Lower leg skin (tissue), 4 donors: ENCODE measurements at places on chromosomes 1 and 21. TPM values are rescaled to one million over a fixed set of nuclear protein-coding genes. Genes with fewer than 3 reads are reported as not detected.

Gene DPT
- total RNA-seq: 31.8 TPM

DNA sequence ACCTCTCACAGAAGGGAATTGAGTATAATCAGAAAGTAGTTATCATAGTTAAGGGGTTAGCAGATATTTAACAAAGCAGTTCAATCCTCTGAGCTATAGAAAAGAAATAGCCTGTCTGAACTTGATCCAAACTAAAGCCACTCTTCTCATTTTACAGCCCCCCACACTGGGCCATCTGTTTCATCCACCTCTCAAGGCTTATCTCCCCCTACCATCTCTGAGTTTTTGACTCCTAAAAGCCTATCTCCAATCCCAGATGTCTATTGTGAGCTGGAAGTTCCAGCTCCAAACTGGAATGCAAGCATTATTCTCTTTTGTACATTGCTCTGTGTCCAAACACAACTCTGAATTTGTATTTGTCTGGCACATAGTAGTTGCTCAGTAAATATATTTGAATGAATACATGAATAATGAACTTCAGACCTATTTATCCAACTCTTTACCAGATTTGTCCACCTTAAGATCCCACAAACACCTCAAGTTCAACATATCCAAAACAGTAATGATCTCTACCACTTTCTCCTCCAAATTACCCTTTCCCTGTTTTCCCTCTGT, 98.1 kb downstream of the PLPP3 start:
- DNase-seq: no peak

Gene MFAP2
- 3.9 TPM for total RNA-seq

Gene TRIM45
- total RNA-seq: 1.9 TPM

GRCh38 chr1:205262731-205263171, 35.0 kb downstream of the TMCC2 start:
- no peak for DNase-seq
